ENCODE measurements at places on chromosomes 16 and 17.

- H3K4me1 ChIP-seq, result no peaks in the 10 kb centered on the region
- no peak overlapping the region for H3K4me3 ChIP-seq
- H3K36me3 ChIP-seq, result no peaks in the 10 kb centered on the region
- peaks cover 26% of the 10 kb centered on the region for H3K27me3 ChIP-seq
- DNase-seq, result no peak
Measured at GRCh38 chr17:63544467-63545301, 5.6 kb upstream of the DCAF7 start.

DNA sequence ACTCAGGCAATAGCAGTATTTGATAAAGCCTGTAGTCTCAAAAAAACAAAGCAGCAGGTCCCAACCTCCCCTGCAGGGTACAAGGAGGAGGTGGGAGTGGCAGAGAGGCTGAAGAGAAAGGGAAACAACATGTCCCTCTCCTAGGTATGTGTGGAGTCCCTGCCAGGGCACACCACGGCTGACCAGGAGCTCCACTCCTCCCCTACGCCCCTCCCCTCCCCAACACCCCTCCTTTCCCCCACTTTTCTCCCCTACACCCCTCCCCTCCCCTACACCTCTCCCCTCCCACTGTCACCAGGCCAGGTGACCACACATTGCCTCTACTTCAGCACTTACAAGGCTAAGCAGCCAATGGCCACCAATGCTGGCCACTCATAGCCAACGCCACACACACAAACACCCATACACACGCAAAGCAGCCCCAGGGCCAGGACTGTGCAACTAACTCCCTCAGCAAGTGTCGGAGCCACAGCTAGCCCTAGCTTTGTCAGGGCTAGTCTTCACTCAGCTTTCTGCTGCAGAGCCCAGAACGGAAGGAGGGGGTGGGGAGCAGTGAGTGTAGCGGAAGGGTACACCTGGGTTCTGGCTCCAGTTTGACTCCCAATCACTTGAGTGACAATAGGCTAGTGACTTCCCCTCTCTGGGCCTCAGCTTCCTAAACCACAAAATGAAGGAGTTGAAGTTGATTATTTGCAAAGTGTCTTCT is 8.2 kb downstream of the CAVIN1 start:
- no peak for DNase-seq
- H3K36me3 ChIP-seq, result peaks cover 21% of the 10 kb centered on the region
- H3K4me3 ChIP-seq, result no peak overlapping the region
- no peaks in the 10 kb centered on the region for H3K27me3 ChIP-seq

DNA sequence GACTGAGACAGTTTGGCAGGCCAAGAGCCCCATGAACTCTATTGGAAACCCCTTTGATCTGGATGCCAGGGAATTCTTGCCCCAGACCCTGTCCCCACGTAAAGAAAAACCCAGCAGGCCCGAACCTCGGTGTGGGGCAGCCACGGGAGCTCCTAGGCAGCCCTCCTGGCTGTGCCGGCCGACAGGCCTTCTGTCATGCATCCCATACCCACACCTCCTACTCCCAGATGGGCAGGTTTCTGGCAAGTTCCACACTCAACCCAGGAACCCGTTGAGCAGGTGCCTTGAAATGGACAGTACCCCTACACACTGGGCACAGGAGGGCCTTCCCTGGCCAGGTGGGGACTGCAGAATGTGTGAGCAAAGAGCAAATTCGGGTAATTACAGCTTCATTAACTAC is 23.6 kb upstream of the ATP2C2 start:
- no peaks in the 10 kb centered on the region for H3K36me3 ChIP-seq
- H3K4me3 ChIP-seq, result no peak overlapping the region
- DNase-seq, result no peak

DNA sequence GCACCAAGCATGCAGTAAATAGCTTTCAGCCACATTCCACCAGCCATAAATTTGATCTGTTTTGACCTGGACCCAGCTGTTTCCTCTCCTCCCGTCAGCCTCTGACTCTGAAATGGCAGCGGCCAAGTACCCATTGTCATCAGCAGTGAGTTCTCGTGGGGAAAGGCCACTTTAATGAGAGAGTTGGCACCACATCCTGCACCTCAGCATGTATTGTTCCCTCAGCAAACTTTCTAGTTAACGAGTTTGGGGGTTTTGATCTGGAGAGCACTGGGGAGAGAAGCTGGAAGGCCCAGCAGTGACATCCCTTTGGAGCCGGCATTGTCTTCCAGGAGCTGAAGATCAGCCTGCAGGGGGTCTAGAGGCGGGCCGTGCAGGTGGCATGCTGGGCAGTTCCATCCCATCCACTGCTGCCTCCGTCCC is 84.9 kb downstream of the RPA1 start:
- no peak for DNase-seq
- no peak overlapping the region for H3K27ac ChIP-seq
- H3K4me3 ChIP-seq, result no peak overlapping the region
- H3K36me3 ChIP-seq, result no peaks in the 10 kb centered on the region
- H3K27me3 ChIP-seq, result peaks cover 74% of the 10 kb centered on the region
- H3K4me1 ChIP-seq, result no peaks in the 10 kb centered on the region

DNA sequence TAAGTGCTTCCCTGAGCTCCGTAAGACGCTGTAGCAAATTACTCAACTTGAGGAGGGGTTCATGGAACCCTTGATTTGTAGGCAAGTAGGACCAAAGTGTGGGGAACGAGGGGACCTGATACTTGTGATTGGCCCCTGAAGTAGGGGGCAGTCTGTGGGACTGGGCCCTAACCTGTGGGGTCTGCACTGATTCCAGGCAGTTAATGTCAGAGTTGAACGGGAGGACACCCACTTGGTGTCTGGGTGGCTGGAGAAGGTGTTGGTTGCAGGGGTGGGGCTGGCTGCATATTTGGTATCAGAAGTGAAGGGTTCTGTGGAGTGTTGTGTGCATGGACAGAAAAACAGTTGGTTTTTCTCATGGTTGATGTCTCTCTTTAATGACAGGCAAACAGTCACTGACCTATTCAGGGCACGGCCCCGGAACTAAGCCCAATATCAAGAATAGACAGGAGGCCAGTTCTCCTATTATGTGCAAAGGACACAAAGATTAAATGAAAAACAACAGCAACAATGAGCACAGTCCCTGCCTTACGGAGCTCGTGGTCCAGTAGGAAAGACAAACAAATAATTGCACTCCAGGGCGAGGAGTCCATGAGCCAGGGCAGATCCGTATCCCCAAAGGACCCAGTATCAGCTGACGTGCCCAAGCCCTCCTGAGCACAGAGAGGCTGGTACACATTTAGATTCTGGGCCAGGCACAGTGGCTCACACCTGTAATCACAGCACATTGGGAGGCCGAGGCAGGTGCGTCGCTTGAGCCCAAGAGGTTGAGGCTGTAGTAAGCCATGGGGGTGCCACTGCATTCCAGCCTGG is 19.2 kb downstream of the MXRA7 start:
- peaks cover 29% of the 10 kb centered on the region for H3K4me1 ChIP-seq
- peaks cover 23% of the 10 kb centered on the region for H3K36me3 ChIP-seq
- DNase-seq, result no peak
- H3K4me3 ChIP-seq, result no peak overlapping the region
- no peak overlapping the region for H3K27ac ChIP-seq

- H3K27ac ChIP-seq, result no peak overlapping the region
- no peaks in the 10 kb centered on the region for H3K36me3 ChIP-seq
- no peak overlapping the region for H3K4me3 ChIP-seq
- peaks cover 40% of the 10 kb centered on the region for H3K27me3 ChIP-seq
- no peaks in the 10 kb centered on the region for H3K4me1 ChIP-seq
Measured at GRCh38 chr17:19762515-19762961, 14.4 kb upstream of the ALDH3A1 start.

GRCh38 chr17:62756198-62756597 is 51.9 kb downstream of the MARCHF10 start:
- no peak for DNase-seq
- H3K36me3 ChIP-seq, result no peaks in the 10 kb centered on the region
- no peak overlapping the region for H3K27ac ChIP-seq

- peaks cover 38% of the 10 kb centered on the region for H3K4me1 ChIP-seq
- DNase-seq, result no peak
- H3K4me3 ChIP-seq, result no peak overlapping the region
- H3K27me3 ChIP-seq, result no peaks in the 10 kb centered on the region
Measured at GRCh38 chr16:24995469-24995868, 19.7 kb downstream of the ARHGAP17 start.

DNA sequence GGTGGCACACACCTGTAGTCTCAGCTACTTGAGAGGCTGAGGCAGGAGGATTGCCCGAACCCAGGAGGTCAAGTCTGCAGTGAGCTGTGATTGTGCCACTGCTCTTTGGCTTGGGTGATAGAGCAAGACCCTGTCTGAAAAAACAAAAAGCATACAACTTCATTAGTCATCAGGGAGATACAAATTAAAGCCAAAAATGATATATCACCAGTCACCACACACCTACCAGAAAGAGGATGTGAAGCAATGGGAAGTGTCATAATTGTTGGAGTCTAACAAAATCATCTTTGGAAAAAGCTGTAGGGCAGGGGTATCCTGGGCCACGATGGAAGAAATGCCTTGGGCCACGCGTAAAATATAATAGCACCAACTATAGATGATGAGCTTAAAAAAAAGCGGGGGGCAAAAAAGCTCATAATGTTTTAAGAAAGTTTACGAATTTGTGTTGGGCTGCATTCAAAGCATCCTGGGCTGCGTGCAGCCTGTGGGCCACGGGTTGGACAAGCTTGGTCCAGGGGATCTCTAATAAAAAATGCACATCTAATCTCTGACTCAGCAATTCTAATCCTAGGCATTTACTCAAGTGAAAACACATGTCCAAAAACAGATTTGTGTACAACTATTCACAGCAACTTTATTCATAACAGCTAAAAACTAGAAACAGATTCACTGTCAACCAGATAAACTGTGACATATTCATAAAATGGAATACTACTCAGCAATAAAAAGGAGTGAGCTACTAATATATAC is 65.9 kb downstream of the HIC1 start:
- peak; percentile 37 for DNase-seq
- H3K4me3 ChIP-seq, result no peak overlapping the region

- H3K27ac ChIP-seq, result peak overlapping the region; percentile 38
- H3K36me3 ChIP-seq, result no peaks in the 10 kb centered on the region
Measured at GRCh38 chr17:32141258-32141657, 1.0 kb upstream of the RHOT1 start.

DNA sequence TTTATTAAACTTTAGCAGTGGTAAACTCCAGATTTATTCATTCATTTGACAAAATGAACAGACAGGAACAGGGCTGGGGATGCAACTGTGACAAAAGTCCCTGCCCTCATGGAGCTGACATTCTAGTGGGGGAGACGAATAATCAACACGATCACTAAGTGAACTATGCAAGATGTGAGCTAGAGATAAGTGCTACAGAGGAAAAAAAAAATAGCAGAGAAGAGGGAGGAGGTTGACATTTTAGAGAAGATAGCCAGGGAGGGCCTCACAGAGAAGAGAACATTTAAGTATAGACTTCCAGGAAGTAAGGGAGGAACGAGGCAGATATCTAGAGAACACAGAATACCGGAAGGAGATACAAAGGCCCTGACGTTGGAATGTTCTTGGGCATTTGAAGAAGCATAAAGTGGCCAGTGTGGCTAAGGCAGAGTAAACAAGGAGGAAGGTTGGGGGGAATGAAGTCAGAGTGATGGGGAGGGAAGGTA is 17.9 kb upstream of the AP1G1 start:
- H3K27ac ChIP-seq, result no peak overlapping the region
- no peaks in the 10 kb centered on the region for H3K4me1 ChIP-seq
- no peak overlapping the region for H3K4me3 ChIP-seq

GRCh38 chr17:11768981-11769380 is 170.7 kb downstream of the DNAH9 start:
- no peak overlapping the region for H3K27ac ChIP-seq
- H3K4me1 ChIP-seq, result no peaks in the 10 kb centered on the region
- no peak overlapping the region for H3K4me3 ChIP-seq
- no peaks in the 10 kb centered on the region for H3K27me3 ChIP-seq

DNA sequence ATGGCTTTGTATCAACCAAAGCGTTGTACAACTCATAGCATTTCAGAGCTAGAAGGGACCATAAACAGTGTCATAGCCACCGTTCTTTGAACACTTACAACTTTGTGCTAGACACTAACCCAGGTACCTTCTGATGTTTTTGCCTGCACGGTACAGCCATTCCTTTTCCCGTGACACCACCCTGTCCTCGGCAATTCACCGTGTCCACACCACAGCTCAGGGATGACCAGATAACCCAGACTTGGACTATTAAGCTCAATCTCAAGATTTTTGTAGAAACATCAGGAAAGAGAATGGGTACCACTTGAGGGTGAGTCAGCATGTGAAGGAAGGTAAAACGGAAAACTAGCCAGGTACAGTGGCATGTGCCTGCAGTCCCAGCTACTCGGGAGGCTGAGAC is 9.8 kb upstream of the CBFB start:
- no peak overlapping the region for H3K4me3 ChIP-seq
- H3K27ac ChIP-seq, result no peak overlapping the region
- H3K4me1 ChIP-seq, result peaks cover 7% of the 10 kb centered on the region

DNA sequence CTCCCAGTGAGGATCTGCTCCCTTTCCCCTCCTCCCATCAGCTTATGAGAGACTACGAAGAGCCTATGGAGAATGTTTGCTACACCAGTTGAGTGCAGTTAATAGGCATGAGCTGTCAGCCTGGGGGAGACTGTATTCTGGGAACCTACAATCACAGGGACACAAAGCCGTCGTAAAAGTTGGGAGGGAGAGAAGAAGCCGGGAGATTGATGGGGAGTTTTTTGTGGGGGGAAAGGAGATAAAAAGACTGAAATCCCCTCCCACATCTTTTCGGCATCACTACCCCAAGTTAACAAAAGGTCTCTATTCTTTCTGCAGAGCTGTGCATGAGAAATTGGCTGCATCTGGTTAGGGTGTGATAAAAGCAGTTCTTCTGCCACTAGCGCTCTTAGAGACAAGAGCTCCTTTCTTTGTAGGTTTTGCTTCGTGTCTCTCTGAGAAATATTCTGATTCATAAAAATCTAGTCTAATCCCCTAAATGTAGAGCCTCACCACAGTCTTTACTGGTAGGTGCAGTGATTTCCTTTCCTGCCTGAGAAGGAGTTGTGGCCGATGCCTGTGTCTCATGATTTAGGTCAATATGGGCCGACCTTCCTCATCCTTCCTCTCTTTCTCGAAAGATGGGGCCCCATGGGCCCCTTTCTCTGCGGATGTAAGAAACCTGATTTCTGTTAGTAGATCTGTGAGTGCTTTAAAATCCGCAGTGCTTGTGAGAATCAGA is 77.4 kb downstream of the BPTF start:
- no peaks in the 10 kb centered on the region for H3K4me1 ChIP-seq
- no peak overlapping the region for H3K27ac ChIP-seq
- H3K4me3 ChIP-seq, result no peak overlapping the region

- no peaks in the 10 kb centered on the region for H3K36me3 ChIP-seq
- H3K27me3 ChIP-seq, result no peaks in the 10 kb centered on the region
- no peak overlapping the region for H3K27ac ChIP-seq
- H3K4me3 ChIP-seq, result no peak overlapping the region
- no peak for DNase-seq
Measured at GRCh38 chr16:74725651-74726455, 25.2 kb upstream of the MLKL start.

GRCh38 chr17:81324177-81324850 is 29.2 kb upstream of the SLC38A10 start:
- H3K36me3 ChIP-seq, result no peaks in the 10 kb centered on the region
- DNase-seq, result no peak
- H3K4me3 ChIP-seq, result no peak overlapping the region
- peaks cover 11% of the 10 kb centered on the region for H3K4me1 ChIP-seq
- H3K27ac ChIP-seq, result no peak overlapping the region

- H3K27ac ChIP-seq, result no peak overlapping the region
- peak; percentile 93 for DNase-seq
- peaks cover 2% of the 10 kb centered on the region for H3K4me1 ChIP-seq
Measured at GRCh38 chr17:37614391-37614790, 5.2 kb upstream of the SYNRG start.

- no peak overlapping the region for H3K4me3 ChIP-seq
- H3K27ac ChIP-seq, result no peak overlapping the region
- H3K4me1 ChIP-seq, result no peaks in the 10 kb centered on the region
Measured at GRCh38 chr17:284676-285355, 67.8 kb downstream of the RPH3AL start.

Data from IMR-90 (cell line).